Panc1 (cell line): ENCODE measurements at places on chromosomes 3 and 15. TPM values are rescaled to one million over a fixed set of nuclear protein-coding genes. Genes with fewer than 3 reads are reported as not detected.

GRCh38 chr3:148962513-148962912, 28.8 kb upstream of the GYG1 start:
- DNase-seq, result no peak

Gene GYG1
- 75.2 TPM for total RNA-seq

DNA sequence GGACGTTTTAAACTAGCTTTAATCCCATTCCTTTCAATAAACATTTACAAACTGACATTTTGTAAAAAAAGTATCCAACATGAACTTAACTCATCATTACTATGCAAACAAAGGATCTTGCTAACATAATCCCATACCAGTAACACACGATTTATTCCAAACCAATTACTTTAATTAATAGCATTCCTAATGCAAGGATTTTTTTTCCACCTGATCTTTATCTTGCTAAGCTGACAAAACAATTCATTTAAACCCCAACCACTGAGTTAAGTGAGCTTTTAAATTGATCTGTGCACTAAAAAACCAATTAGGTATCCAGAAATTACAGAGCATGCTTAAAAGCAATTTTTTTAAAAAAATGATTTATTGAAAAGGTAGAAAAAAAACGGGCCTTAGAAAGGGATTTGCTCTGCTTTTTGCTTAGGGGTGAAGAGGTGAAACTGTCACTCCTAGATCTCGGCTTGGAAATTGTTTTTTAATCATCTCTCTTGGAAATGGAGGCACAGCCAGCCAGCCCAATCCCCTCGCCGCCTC, 1.2 kb downstream of the SH3BP5 start:
- DNase-seq, result no peak

Gene CADM2
- 0.64 TPM for total RNA-seq

Gene IL20RB
- total RNA-seq, result 1.7 TPM

Gene PHLDB2
- total RNA-seq, result 11.3 TPM

- no peak for DNase-seq
Observed at GRCh38 chr3:2423143-2423542, 324.5 kb downstream of the CNTN4 start.

DNA sequence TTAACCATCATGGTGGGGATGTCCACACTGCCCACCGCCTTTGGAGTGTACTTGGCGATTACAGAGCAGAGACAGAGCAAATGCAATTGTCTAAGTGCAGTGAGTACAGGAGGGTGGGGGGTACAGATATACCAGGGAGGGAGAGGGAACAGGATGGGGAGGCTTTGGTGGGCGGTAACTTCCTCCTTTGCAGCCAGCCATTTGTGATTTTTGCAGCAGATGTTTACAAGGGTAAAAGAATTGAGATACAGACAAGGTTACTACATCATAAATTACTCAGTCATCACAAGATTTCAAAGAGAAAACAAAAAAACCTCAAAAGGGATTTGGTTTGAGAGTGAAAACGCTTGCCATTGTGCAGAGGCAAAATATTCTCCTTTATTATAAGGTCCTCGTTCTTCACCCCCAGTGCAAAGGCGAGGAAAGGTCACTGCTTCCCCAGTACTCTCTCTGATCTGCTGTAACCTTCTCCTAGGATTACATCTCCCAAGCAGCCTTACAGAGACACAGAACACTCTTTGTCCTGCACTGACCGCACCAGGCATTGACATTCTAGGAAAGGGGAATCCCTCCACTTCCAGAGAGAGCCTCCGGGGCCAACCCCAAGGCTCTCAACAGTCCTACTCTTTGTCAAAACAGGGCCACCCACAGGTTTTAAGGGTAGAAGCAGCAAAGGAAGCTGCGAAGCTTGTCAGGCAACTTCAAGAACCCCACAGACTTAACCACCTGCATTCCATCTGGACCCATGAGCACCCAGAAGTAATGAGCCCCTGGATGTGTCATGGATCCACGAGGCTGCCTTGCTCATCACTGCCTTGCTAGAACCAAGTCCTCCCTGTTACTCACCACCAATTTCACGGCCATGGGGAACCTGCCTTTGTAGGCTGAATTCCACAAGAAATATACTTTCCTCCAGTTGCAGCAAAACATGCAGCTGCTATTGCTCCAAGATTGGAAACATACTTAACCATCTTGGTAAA, 117.3 kb downstream of the ADAMTS17 start:
- DNase-seq, result no peak

Gene GOLGA8T
- total RNA-seq, result not detected

Gene RYR3
- not detected for total RNA-seq

Gene KLHL40
- not detected for total RNA-seq

Gene CIB2
- total RNA-seq, result 37.3 TPM

Gene AHSG
- total RNA-seq, result 0.85 TPM

- DNase-seq, result no peak
Observed at GRCh38 chr3:133591271-133591742, 17.8 kb downstream of the CDV3 start.

Gene TMC3
- total RNA-seq, result not detected

- DNase-seq, result no peak
Observed at GRCh38 chr3:127422663-127423375, 135.0 kb upstream of the PRR20G start.

- DNase-seq, result no peak
Observed at GRCh38 chr15:50783411-50783810, 17.9 kb upstream of the SPPL2A start.

Gene CCR5
- not detected for total RNA-seq

GRCh38 chr15:50134524-50135024, 15.5 kb upstream of the ATP8B4 start:
- DNase-seq, result no peak

Gene GABRR3
- total RNA-seq, result not detected

DNA sequence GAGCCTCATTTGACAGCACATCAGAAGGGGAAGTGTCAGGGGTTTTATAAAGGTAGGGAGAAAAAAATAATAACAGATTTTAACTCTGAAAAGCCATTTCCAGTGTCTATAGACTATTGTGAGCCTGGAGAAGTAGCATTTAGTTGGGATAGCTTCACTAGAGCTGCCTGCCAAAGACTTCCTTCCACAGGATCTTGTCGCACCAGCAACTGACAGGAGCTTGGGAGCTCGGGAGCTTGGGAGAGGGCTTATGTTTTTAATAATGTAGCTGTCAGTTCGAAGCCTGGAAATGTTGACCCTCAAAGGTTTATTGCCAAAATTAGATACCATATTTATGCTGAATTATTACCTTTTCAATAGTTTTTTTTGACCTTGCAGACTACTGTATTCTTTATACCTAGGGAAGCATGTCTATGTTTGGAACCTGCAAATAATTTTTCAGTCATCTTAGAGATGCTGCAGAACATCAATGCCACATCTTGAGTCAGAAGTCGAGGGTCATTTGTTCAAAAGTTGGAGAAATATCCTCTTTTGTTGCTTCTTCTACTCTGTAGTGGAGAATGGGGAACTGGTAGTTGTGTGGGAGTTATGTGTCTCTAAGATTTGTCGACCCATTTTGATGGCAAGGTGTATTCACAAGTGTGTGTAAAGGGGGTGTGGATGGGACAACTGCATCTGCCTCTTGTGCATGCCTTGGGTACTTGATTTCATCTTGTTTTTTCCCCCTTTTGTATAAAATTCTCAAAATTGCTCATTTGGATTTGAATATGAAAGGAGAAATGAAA, 41.7 kb downstream of the ARPP21 start:
- no peak for DNase-seq

GRCh38 chr15:76753771-76754170, 151.4 kb downstream of the SCAPER start:
- DNase-seq, result no peak

- DNase-seq, result no peak
Observed at GRCh38 chr3:114686621-114687020, 392.8 kb downstream of the TIGIT start.
